ENCODE measurements at places on chromosomes 6 and 20.

DNA sequence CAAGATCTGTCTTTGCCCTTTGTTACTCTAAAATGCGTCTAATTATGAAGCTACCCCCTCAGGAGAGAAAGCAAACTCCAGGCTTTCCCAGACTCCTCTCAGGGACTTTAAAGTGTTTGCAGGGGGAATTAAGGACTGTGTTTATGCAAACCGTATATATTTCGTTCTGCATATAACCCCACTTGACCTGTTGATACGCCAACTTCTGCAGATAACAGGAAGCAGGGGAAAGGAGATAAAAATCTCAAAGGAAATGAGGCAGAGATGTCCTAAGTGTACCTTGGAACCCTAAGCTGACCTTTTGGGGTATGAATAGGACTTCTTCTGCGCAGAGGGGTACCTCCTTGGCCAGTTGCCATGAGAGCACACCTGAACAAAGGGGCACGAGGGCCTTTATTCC is 8.1 kb downstream of the SYCP2L start:
- DNase-seq, result no peak

DNA sequence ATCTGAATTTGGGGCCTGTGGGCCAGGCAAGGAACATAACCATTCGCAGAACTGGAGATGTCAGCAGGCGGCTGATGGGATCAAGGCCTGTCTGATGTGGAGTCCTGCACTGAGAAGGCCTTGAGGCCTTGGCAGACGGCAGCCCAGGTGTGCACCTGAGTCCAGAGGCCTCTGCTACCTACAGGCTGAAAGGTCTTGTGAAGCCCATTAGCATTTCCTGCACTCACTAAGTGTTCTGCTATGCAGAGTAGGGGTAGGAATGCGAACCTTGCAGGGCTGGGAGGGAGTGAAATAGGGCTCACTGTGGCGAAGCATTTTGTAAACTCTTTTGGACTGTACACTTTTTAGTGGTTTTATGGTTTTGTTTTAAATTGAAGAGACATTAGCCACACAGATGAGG is 48.3 kb upstream of the RNF24 start:
- DNase-seq, result no peak

DNA sequence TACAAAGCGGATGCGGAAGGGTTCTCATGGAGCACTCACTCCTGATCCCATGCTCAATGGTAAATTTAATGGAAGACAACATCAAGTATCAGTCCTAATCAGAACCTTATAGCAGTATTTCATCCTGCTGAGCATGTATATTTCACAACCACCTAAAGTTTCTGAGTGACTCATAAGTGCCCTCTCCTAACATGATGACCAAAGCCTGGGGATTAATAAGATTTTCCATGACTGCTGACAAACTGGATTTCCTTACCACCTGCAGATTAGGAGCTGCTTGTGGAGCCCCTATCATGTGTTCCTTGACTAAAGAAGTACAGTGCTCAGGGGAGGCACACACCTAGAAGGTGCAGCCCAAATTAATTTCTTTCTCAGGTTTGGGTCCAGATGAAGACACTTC is 112.8 kb downstream of the INSM1 start:
- DNase-seq, result no peak

- DNase-seq, result no peak
Measured at GRCh38 chr6:6918216-6918983, 189.4 kb upstream of the RREB1 start.

GRCh38 chr6:110083875-110084585 is 95.4 kb downstream of the WASF1 start:
- DNase-seq, result no peak

- DNase-seq, result peak; percentile 38
Measured at GRCh38 chr6:498795-499231, 107.3 kb downstream of the IRF4 start.

DNA sequence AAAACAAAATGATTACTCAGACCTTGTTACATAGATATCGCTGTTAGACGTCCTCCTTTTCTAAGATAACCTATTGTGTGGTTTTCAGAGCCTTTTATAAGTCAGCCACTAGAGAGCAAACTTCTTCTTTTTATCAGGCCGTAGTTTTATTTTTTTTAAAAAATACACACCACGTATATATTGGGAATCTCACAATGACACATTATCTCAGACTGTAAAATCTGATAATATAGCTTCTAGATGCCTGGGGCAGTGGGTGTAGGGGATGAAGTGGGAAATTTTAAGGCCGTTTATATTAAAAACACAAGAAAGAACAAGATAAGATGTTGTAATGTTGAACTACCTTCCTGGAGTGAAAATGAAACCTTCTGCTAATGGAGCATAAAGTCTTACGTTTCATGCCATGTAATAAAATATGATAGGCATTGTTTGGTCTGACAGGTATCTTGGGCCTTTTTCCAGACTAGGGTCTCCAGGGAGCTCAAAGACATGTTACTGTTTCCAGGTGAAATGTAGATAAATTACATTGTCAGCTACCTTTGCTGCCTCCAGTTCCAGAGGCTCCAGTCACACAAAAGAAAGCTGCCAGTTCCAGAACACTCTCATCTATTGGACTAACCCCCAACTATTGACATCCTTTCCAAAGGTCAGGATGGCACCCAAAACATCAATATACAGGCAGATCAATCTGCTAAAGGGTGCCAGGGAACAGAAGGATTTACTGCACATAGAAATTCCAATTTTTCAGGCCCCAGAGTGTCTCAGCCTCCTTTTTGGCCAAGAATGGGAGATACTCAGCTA is 130.2 kb upstream of the AKIRIN2 start:
- DNase-seq, result no peak

DNA sequence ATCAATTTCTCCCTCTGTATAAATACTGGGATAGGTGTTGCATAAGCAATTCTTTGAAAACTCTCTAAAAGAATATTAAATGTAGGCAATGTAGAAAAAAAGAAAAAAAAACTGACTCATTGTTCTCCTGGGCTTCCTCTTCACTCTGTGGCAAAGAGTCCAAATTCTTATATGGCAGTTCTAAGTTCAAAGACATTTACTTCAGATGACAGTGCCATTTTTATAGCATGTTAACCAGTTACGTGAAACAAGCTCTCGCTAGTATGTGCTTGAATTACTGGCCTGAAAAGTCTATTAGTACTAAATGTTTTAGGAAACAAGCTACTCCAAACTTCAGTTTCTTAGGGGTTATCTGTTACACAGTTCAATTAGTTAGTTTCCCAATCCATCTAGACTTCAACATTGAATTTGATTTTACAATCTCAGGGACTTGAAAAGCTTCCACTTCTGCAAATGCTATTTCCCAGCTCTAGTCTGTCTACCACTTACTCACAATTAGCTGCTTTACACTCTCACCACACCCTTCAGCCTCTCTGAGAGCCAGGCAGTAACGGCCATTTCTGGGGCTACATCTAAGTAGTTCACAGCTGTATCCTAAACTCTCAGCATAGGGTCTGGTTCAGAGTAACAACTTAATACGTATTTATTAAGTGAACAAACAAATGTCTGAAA is 100.4 kb downstream of the OGFRL1 start:
- DNase-seq, result no peak

DNA sequence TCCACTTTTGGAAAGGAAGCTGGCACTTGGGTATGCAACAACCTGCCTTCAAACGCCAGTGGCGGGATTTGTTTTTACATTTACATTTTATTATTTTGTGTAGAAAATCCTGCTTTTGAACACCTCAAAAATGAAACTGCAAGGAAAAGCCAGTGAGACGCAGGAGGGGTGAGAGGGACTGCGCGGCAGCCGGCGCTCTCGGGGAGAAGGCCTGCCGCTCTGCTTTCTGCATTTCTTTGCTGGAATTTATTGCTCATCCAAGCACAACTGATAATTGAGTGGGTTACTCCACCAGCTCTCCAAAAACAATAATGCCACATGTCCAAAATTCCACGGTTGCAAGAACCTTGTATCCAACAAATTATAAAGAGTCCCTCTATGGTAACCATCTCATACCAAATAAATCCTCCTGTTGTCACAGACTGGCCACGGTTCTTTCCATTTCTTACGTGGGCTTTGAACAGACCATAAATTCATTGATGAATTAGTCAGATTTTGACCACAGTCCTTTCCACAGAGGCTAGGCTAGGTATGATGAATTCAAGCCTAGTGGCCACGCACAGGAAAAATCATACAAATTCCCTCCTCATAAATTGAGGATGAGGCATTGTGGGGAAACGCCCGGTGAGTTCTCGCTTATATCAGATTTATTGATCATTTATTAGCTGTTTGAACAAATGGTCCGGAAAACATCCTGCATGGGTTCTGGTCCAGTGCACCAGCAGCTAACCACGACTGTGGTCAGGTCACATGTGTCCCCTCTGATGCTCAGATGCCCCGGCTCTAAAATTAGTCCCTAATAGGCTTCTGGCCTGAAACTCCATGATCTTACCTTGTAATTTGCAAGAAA is 31.6 kb upstream of the FOXC1 start:
- DNase-seq, result no peak

GRCh38 chr6:157879873-157880254 is 56.8 kb downstream of the SNX9 start:
- no peak for DNase-seq

DNA sequence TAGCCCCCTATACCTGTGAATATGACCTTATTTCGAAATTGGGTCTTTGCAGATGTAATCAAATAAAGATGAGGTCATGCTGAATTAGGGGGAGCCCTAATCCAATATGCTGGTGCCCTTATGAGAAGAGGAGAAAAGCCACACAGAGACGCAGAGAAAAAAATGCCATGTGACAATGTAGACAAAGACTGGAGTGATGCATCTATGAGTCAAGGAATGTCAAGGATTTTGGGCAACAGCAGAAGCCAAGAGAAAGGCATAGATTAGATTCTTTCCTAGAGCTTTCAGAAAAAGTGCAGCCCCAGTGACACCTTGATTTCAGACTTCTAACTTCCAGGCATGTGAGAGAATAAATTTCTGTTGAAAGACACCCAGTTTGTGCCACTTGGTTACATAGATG is 47.4 kb upstream of the HS3ST5 start:
- no peak for DNase-seq

- DNase-seq, result no peak
Measured at GRCh38 chr6:85394853-85395538, 54.9 kb upstream of the NT5E start.

DNA sequence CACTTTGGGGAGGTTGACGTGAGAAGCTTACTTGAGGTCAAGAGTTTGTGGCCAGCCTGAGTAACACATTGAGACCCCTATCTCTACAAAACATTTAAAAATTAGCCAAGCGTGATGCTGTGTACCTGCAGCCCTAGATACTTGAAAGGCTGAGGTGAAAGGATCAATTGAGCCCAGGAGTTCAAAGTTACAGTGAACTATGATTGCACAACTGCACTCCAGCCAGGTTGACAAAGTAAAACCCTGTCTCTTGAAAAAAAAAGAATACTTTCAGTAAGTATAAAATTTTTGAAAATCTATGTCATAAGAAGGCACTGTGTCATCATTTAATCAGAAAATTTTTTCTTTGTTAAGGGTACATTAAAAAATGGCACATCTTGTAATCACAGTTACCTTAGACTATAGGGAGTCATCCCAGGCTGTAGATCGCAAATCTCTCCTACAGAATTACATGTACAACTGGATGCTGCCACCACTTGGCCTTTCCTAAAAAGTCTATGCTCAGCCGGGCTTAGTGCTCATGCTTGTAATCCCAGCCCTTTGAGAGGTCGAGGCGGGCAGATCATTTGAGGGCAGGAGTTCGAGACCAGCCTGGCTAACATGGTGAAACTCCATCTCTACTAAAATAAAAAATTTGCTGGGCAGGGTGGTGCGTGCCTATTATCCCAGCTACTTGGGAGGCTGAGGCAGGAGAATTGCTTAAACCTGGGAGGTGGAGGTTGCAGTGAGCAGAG is 17.0 kb upstream of the MRS2 start:
- DNase-seq, result no peak

GRCh38 chr20:37677969-37678861 is 15.6 kb upstream of the CTNNBL1 start:
- DNase-seq, result no peak

- DNase-seq, result no peak
Measured at GRCh38 chr20:56800088-56800487, 171.0 kb downstream of the TFAP2C start.

- no peak for DNase-seq
Measured at GRCh38 chr6:93417421-93418013, 1.8 kb downstream of the EPHA7 start.

DNA sequence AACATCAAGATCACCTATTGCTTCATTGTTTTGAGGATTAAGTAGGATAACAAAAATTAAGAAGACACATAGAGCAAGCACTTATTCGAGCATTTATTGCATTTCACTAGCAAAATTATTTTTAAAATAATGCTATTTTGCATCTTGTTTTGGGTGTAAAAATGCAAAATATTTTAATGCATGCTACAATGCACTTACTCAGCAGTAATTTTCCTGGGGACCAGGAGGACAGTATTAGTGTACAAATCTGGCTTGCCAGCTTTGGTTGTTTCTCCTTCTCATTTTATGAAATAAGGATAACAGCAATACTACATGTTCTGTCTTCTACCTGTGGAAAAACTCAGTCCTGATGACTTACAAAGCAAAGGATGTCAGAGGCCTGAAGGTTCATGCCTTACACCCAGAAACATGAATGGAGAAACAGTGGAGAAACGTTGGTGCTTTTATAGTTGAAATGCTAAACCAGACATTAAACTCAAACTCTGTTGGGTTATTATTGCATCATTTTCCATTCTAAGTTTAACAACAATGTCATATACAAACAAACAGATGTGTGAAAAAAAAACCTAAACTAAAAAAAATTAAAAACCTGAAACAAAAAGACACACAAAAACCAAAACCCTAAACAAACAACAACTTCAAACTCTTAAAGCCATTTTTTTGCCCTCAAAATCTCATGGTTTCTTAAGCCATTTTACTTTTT is 50.2 kb upstream of the ATXN1 start:
- DNase-seq, result no peak
